ENCODE measurements at places on chromosomes 7 and 10. TPM values are rescaled to one million over a fixed set of nuclear protein-coding genes. Genes with fewer than 3 reads are reported as not detected.

Gene RGS10
- 22.9 TPM for total RNA-seq

Gene AOC1
- total RNA-seq: not detected

Gene GJC3
- not detected for total RNA-seq

Gene GIMAP6
- total RNA-seq: 0.48 TPM

Gene CLDN4
- 1.2 TPM for total RNA-seq

Gene SPAG6
- not detected for total RNA-seq

Gene CHRM2
- 0.84 TPM for total RNA-seq

Gene SYT15
- under 0.01 TPM for total RNA-seq

GRCh38 chr10:43046288-43046991, 30.4 kb upstream of the RET start:
- DNase-seq: no peak

DNA sequence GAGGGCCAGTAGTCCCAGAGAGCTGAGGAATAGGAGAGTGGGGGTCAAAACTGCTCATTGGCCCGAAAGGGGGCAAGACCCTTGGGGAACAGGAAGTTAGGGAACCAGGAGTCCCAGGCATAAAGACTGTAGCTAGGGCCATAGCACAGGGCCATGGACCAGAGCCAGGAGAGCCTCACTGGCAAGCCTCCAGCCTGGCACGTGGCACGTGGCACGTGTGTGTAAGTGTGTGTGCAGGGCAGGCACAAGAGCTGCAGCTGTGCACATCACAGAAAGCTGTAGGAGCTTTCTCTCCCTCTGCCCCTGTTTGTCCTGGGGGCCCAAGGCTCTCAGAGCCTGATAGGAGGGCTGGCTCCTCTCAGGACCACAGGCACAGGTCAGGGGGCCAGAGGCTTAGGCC, 47.8 kb upstream of the SLF2 start:
- no peak for DNase-seq

- no peak for DNase-seq
These were observed 109.4 kb upstream of the ZMIZ1 start for GRCh38 chr10:78959217-78959923.

DNA sequence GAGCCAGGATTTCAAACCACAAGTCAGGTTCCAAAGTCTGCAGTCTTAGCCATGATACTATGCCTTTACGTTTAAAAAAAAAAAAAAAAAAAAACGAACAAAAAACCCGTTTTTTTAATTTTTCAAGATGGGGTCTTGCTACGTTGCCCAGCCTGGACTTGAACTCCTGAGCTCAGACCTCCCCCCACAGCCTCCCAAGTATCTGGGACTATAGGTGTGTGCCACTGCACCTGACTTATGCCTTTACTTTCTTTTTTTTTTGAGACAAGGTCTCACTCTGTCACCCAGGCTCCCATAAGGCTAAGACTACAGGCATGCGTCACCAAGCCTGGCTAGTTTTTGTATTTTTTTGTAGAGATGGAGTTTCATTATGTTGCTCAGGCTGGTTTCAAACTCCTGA, 14.7 kb downstream of the ASNS start:
- no peak for DNase-seq

- peak; percentile 3 for DNase-seq
These were observed 30.0 kb upstream of the PCGF5 start for GRCh38 chr10:91190388-91190870.

DNA sequence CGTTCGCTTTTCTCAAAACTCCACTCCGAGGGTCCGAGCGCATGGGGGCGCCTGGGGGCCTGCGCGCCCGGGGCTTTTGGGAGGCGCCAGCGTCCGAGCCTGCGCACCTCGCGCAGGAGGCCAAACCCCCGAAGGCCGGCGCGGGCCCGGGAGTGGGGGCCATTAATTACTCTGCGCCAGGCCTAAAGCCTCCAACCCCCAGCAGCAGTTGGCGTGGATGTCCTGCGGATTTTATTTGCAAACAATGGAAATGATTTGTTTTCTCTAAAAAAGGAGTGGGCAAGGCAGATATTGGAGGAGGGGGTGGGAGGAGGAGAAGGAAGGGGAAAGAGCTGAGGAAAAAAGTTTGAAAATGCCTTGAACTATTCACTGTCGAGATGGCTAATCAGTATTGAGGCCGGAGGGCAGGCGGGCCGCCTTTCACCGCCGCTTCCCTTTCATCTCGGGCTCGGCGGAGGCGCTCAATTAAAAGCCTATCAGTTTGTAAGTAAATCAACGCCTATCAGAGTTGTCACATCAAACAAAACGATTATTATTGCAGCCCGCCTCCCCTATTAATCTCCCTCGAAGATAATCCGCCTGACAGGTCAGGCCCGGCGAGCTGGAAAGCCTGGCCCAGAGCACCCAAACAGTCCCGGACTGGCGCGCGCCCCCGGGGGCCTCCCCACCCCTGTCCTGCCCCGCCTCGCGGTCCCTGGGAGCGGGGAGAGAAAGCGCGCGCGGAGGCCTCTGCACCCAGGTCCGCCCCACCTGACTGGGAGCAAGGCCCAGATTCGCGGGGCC, 3.4 kb upstream of the ZNF503 start:
- no peak for DNase-seq

DNA sequence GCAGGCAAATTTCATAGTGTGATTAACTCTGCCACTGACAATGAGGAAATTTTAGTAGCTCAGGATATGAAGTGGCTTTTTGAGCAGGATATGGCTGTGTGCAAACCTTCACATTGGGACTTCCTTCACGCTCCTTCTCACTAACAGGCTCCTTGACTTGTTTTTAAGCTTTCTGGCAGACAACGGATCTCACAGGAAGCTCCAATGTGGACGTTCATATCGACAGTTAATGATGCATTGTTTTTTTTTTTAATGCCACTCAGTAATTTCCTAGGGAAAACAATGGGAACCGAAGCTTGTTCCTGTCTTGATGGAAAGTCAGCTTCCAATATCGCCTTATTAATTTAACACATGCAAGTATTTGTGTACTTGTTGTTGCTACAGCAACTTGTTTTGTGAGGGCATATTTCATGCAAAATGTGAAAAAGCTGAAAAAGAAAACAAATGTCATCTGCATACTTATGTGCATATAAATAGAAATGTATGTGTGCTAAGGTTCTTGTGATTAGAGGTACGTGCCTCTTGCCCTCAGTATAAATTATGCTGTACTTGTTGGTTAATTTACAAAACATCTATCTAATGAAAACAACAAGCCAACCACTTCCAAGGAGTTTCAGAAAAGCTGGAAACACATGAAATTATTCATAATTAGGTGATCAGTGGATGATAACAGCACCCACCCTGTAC, 84.7 kb downstream of the NRP1 start:
- no peak for DNase-seq

DNA sequence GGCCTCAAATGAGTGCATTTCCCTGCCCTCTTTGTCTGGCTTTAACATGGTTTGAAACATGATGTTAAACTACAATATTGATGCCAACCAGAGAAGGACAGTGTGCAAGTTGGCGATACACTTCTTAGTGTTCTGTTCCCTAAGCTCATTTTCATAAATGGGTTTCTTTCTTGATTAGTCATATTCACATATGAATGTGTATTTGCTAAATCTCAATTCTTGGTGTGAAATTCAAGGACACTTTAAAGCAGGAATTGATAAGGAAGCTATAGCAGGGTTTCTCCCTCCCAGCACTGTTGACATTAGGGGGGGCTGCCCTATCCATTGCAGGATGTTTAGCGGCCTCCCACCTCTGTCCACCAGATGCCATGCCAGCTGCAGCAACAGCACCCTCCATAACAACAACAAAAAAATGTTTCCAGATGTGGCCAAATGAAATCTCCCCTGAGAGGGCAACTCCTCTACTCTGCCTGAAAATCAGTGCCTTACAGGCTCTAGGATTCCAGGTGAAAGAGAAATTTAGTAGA, 13.1 kb downstream of the CCNY start:
- DNase-seq: no peak

GRCh38 chr10:16570731-16571130, 49.1 kb upstream of the C1QL3 start:
- DNase-seq: no peak

GRCh38 chr7:49669285-49669684, 104.2 kb upstream of the VWC2 start:
- DNase-seq: no peak

DNA sequence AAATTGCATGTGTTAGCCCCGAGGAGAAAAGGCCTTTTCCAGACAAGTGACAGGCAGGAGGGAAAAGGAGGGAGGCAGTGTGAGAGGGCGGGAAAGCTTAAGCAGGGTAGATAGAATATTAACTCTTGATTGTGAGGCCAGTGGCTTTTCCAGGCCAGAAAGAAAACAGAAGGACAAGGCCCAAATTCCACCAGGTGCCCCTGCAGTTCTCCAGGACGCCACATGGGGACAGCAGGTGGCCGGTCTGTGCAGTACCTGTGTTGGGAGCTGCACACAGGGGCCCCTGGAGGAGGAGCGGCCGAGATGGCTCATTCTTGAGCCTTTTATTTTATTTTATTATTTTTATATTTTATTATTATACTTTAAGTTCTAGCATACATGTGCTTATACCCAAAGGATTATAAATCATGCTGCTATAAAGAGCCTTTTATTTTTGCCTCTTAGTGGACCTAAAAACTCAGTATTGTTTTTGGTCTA, 141.3 kb upstream of the KLF14 start:
- peak; percentile 28 for DNase-seq

DNA sequence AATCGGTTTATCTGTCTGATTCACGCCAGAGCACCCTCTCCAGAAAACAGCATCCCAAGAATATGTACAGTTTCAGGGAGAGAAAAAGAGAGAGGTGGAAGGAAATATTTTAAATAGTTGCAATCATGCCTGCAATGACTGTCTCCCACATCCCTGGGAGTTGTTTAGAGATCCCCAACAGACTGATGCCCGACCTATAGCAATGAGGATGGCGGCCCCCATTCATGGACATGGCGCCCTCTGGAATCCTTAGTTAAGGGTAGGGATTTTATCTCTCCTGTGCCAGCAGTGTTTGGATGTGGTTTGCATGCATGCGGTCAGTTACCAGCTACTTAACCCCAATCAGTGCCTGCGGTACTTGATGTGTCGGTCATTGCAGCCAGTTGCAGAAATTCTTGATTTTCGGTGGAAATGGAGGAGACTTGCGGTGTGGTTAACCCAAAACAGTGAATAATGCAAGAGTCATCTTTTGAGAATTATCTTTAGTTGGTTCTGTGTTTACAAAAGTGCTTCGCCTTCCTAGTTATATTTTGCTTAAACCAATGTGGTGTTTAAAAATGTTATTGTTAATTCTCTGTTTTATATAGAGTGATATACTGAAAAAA, 186.0 kb upstream of the TCF7L2 start:
- peak; percentile 90 for DNase-seq

DNA sequence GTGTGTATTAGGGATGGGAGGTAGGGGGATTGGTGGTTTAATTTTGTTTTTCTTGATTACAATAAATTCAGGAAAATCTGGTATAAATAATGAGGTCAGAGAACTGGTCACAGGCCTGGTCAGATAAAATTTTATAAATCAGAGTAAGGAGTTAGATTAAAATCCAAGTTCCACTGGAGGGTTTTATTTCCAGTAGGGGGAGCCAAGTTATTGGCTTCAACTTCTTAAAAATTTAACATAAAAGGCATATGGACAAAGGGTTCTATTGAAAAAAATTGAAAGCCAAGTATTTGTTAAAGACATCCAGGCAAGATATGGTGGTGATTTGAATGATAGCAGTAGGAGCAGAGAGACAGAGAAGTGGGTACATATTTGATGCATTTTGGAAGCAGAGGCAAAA, 763.3 kb downstream of the SORCS1 start:
- DNase-seq: no peak

GRCh38 chr10:96225119-96225518, 46.2 kb downstream of the BLNK start:
- DNase-seq: no peak

- DNase-seq: peak; percentile 42
These were observed 18.0 kb downstream of the STARD3NL start for GRCh38 chr7:38195804-38196595.

DNA sequence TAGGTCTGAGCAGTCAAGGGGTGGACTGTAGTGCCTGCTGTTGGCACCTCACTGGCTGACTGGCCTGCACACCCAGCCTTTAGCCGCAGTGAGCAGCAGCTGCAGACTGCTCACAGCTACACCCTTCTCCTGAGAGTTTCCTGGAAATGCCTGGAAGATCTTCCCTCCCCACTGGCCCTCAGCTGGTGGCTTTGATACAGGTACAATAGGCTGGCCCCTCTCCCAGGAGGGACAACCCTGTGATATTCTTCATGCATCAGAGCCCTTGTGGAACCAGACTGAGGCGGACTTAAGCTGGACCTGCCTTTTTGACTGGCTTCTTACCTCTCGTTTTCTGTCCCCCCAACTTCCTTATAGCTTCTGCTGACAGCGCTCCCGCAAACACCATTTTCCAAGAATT, 6.4 kb downstream of the GCK start:
- no peak for DNase-seq

Measured in RPMI7951 (cell line).